CD8-positive, alpha-beta T cell (primary cell): ENCODE measurements at places on chromosomes 13 and 19.

- DNase-seq, result no peak
Observed at GRCh38 chr13:34913040-34913439, 29.0 kb upstream of the NBEA start.

- no peak for DNase-seq
Observed at GRCh38 chr19:31351056-31351854, 2.0 kb upstream of the TSHZ3 start.

DNA sequence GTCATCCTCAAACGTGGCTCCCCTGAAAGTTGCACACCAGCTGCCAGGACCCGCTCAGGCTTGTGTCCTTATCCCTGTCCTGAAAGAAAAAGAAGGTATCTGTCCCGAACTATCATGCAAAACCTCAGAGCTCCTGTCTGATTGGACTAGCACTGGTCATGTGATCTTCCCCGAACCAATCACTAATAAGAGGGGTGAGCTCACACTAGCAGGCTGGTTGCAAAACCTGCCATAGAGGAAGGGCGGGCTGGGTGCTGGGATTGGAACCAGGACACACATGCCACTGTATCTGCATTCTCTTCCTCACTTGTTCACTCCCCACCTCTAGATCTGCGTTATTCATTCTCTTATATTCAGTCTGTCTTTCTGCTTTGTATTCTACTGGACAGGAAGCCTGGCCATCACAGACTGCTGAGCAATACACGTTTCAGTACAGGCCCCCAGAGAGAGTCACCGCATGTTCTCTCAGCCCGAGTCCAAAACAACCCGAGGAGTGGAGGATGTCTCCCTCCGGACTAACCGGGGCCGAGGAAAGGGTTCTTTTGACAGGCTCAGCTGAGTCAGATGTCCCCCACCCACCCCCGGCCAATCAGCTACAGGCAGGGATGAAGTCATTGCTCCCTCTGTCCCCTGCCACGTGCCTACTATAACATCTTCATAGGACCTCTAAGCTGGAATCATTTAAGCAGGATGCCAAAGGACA is 97.7 kb downstream of the SIPA1L3 start:
- DNase-seq, result peak; percentile 23

DNA sequence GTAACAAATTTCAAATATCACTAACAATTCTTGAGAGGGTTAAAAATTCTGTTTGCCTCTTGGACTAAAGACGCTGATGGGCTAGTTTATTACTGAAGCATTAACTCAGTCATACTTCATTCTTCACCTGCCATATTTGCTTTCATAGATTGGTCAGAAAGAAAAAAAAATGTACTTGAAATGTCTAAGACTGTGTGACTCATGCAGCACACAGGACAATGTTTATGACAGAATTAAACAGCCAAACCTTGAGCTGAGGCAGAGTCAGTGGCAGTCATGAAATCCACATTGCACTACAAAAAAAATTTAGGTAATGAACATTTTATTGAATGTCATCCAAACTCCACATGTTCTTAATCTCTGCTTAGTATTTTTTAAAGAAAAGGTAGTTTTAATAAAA is 135.6 kb downstream of the PRR20E start:
- DNase-seq, result no peak

GRCh38 chr19:50663482-50663790 is 14.2 kb downstream of the C19orf81 start:
- DNase-seq, result no peak
